ENCODE measurements at places on chromosomes 2 and 18.

- DNase-seq = no peak
These were observed 2.5 kb downstream of the TMBIM1 start for GRCh38 chr2:218289639-218290315.

- DNase-seq = no peak
These were observed 225.4 kb upstream of the FBXO11 start for GRCh38 chr2:48131539-48132270.

- DNase-seq = no peak
These were observed 27.4 kb downstream of the NEMP2 start for GRCh38 chr2:190507135-190507534.

- DNase-seq = no peak
These were observed 68.9 kb upstream of the RMDN2 start for GRCh38 chr2:37856101-37856751.

- no peak for DNase-seq
These were observed 39.8 kb downstream of the ADCYAP1 start for GRCh38 chr18:944440-944839.

GRCh38 chr2:177400337-177400923 is 7.9 kb downstream of the AGPS start:
- no peak for DNase-seq

DNA sequence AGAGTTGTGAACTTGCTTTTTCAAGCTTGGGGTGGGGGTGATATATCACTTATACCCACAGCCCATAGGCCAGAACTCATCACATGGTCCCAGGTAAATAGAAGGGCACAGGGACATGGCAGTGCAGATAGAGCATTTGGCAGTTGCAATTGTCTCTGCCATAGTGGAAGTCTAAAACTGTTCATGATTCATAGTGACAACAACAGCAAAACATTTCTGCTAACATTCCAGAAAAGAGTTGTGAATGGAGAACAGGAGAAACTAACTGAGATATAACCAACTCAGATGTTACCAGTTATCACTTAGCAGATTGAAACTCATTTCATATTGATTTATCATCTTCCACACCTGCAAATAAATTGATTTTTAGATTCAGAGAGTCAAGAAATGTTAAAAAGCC is 278.6 kb upstream of the KYNU start:
- no peak for DNase-seq

DNA sequence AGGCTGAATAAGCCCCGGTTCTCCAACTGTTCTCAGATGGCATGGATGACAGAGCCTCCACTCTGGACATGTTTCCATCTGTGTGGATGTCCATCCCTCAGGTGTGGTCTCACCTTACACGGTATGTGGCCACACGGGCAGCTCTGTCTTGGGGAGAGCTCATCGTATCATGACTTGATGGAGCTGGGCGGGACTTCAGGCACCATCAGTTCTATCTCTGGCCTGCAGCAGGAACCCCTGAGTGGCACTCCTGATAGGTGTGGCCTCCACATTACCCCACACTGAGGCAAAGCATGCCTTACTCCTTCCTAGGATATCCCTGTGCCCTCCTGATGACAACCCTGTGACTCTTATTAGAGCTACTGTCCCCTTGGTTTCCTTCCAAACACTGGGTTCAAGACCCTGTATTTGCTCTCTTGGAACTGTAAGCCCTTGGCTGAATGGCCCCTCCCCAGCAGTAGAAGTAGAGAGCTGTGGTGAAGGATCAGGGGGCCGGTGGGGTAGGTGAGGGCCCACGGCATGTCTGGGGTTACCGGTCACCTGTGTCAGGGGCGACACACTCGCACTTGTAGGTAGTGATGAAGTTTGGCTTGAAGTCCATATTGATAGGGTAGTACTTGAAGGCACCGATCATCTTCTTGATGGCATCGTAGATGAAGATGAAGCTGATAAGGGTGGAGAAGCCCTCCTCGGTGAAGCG is 48.2 kb downstream of the MTHFD2 start:
- DNase-seq = no peak
